Tibial nerve (tissue), 4 donors: ENCODE measurements at places on chromosomes 13 and 19.

- DNase-seq: no peak
These were observed 2.8 kb upstream of the STOML3 start for GRCh38 chr13:38993381-38993780.

DNA sequence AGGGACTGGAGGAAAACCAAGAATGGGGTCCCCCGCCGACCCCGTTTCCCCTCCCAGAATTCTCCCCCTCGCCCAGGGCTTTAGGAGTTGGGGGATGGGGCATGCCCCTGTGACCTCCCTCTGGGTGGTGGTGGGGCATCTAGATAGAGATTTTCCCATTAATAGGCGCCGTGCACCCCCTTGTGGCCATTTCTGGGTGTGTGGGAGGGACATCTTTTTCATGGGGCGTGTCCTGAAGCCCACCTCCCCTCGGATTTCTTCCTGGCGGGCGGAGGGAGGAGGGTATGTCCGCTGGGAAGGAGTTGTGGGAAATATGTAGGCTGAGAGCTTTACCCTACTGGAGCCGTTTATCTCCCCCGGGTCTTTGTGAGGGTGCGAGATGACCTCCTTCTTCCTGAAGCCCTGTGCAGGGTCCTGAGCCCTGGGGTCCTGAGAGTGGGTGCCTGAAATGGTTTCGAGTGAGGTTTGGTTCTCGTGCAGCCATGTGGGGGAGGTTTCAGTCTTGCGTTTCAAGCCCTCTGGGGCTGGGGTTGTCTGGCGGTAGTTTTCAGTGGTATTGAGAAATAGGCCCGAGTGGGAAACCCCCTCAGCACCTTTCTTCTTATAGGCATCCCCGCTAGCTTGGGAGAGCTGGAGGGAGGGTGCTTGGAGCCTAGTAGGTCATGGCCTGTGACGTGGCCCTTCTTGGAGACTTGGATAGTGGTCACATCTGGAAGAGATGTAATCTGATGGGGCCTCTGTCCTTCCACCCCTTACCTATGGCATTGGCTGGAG lies 1.0 kb downstream of the PRMT1 start:
- DNase-seq: peak; percentile 83

DNA sequence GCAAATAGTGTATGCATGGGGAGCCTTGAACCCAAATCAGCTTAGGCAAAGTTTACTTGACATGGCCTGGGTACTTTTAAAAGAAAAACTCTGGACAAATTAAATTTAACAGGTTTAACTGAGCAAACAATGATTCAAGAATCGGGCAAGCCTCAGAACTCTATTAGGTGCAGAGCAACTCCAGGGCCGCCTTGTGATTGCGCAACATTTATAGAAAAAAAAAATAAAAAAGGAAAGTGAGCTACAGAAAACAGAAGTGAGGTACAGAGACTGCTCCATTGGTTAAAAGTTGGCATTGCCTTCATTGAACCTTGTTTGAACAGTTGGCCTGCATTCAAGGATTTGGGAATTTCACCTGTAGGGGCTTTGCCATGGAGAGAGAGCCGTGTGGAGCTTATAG lies 421.0 kb upstream of the TSHZ3 start:
- no peak for DNase-seq

DNA sequence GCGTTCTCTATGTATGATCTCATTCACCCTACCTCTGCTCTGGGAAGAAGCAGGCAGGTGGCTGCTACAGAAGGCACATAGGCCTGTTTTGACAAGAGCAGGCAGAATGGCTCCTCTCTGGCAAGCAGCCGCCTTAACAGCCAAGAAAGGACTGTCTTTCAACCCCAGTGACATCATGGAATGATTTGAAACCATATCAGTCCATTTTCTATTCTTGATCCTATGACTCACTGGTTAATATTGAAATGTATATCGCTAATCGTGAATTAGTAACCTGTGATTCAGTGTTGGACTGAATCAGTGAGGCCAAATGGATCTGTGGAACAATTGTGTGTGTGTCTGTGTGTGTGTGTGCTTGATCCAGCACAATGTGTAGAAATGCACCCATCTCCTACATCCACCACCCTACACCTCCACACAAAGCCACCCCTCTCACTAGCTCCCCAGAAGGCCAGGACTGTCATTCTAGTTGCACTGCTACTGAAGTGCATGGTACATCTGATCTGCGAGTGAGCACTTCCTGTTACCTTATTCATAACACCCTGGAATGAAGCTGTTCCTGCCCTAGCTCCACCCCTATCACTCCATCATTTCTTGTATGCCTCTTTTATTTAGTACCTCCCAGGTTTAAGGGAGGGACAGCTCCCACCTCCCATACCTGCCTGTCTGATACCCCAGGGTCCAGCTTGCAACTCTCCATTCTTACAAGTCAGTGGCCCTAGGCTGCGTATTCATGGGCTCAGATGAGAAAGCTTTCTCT lies 460.0 kb downstream of the FOXO1 start:
- no peak for DNase-seq

DNA sequence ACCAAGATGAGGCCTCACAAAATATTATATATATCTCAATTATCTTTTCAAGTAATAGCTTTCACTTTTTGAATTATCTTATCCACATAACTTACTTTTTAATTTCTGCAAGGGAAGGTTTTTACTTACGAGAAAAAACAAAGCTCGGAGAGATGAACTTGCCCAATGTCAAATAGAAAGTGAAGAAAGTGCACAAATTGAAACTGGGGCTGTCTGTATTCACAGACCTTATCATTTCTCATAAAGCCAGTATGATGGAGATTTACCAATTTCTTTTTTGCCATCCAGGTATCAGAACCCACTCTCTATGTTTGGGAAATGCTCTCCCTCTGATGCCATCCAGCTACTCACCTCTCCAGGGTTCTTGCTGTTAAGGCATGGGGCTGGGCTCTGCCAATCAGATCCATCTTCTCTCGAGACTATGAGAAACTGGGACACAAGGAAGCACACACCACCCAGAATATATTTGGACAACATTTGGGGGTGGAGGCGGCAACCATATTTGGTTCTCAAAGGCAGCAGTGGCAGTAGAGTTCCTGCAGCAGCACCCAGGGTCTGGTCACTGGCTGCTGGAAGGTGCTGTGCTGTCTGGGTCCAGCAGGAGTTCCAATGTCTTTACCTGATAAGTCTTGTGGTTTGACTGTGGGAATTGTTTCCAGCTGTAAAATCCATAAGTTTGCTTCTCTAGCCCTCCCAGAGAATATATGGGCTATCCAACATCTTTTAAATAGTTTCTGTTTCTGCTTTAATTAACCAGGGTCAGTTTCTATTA lies 45.8 kb upstream of the SCEL start:
- DNase-seq: no peak

DNA sequence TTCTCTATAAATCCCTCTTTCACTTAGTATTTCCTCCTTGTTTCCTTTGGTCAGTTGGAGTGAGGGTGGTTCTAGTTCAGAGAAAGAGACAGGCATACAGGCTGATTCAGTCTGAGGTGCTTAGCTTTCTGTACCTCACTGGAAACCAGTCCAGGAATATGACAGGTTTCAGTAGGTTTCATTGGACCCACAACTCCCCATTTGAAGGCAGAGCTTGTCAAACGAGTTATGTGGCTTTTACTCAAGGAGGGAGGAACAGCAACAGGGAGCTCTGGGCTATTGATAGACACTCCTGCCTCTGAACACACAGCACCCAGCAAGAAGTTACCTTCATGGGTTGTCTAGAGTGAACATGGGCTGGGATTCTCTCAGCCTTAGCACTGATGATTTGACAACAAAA lies 14.5 kb downstream of the ACTN4 start:
- no peak for DNase-seq
